ENCODE measurements at places on chromosomes 3 and 15.

DNA sequence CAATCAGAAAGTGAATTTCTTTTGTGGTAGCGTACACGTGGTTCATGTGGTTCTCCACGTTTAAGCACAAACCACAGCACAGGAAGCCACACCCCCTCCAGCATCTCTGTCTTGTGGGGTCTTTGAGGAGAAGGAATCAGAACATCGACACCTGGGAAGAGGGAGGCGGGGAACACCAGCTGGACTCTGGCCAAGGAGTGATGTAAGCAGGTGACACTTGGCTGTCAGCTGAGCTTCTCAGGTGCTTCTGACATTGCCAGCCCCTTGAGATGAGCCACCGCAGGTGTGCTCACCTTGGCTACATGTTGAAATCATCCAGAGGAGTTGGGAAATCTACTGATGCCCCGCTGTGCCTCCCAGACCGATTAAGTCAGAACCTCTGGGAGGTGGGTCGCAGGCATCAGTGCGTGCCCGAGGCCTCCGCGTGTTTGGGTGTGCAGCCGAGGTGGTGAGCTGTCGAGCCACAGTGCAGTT, 85.0 kb downstream of the FAM81A start:
- no peak for DNase-seq

DNA sequence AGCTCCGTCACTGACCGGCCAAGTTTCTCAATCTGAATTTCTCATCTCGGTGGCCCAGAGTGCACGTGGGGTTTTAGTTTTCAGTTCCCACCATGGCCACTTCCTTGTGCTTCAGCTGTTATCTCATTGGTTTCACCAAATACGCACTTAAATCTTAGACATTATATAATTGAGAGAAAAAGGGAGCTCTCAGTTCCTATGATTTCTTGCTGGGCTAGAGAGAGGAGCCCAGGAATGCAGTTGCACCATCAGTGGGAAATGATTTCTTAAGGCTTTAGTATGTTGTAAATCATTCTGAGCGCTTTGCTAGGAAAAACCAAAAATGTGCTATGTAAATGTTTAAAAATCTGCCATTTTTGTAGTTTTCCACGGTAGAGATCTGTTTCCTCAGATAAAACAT, 53.2 kb downstream of the OXNAD1 start:
- DNase-seq = no peak

DNA sequence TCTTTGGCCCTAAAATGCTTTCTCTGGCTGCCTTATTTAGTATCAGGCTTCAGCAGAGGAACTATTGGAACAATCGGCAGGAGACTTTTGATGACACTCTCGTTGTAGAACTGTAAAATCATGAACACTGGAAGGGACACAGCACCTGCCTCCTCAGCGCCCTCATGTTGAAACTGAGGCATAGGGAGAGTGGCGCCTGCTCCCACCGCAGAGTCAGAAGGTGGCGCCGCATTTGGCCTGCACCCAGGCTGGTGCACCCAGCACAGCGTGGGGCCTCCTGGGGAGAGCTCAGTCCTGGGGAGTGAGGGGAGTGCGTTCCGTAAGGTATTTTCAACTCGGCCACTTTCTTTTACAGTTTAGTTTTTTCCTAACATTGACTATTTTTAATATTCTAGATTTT, 78.2 kb upstream of the BLM start:
- no peak for DNase-seq

GRCh38 chr3:10353661-10354360, 32.9 kb upstream of the SEC13 start:
- no peak for DNase-seq

DNA sequence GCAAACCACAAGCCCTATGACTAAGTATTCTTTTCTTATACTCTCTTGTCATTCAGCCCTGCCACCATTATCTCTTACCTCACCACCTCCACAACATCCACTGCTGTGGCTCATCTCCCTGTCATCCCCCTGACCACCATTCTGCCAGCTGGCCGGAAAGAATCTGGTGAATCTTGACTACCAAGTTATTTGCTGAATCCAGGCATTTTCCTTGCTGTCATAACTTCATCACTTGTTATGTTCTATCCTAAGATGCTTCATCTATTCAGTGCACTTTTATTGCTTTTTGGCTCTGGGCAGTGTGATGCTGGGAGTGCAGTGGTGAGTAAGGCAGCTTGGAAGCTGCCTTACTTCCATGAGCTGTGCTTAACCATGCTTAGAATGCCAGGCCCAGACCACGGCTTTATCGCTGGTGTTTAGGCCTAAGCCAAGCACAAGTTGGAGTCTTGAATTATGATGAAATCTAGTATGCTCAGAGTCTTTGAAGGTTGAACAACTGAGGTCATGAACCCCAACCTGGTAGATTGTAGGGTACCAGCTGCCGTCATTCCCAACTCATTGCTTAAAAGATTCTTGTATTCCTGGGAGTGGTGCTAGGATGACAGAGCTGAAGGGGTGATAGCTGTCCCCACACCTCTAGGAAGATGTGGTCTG, 27.0 kb upstream of the APH1B start:
- DNase-seq = no peak

Measured in NCI-H1092 (cell line).